Umbilical cord (tissue), 2 donors: ENCODE measurements at places on chromosomes 11 and 22. TPM values are rescaled to one million over a fixed set of nuclear protein-coding genes. Genes with fewer than 3 reads are reported as not detected.

The CFAP300 gene
- 21.7 TPM for total RNA-seq

The RIMBP3B gene
- not detected for total RNA-seq

The MIAT gene
- 3.6 TPM for total RNA-seq

The DUSP18 gene
- 9.1 TPM for total RNA-seq

The PRDX5 gene
- total RNA-seq: 152 TPM

The PIK3IP1 gene
- total RNA-seq: 17.3 TPM

The TSSK2 gene
- 1.4 TPM for total RNA-seq

The ANKRD42 gene
- 25.8 TPM for total RNA-seq

The CLDN5 gene
- total RNA-seq: 8.7 TPM

The CBLIF gene
- total RNA-seq: not detected

The SAA4 gene
- total RNA-seq: not detected

The ART1 gene
- not detected for total RNA-seq

The FXYD6 gene
- total RNA-seq: 48.2 TPM

The TRIM34 gene
- 10.1 TPM for total RNA-seq

The SLC17A6 gene
- total RNA-seq: 7.0 TPM

The ROBO3 gene
- 17.3 TPM for total RNA-seq

The BTG4 gene
- total RNA-seq: 5.5 TPM

The MAPK8IP2 gene
- total RNA-seq: 0.72 TPM

The CACNA1I gene
- 0.48 TPM for total RNA-seq

The CTSD gene
- total RNA-seq: 64.8 TPM

The TYR gene
- total RNA-seq: 1.4 TPM
